ENCODE measurements at places on chromosomes 6 and 20.

DNA sequence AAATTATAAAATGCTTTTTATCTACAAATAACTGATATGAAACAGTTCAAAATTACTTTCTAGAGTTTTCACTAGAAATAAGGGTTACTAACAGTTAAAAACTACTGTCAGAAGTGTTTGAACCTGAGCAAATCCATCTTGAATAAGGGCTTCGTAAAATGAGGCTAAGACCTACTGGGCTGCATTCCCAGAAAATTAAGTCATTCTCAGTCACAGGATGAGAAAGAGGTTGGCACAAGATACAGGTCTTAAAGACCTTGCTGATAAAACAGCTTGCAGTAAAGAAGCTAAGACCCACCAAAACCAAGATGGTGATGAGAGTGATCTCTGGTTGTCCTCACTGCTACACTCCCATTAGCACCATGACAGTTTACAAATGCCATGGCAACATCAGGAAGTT lies 93.7 kb downstream of the PLG start:
- no peak for DNase-seq

DNA sequence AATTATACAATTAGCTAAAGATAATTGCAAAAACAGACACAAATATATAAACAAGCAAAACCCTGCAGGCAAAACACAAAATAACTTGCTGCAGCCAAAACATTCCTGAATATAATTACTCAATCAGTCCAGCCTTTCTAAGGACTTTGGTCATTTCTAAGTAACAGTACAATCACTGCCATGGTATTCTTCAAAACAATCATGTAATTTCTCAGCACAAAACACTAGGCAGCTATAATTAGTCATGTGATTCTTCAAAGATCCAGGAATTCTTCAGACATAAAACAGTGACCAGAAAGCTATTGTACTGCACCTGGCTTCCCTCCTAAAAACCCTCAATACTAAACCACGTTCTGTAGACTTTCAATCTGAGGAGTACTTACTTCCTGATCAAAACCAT lies 881.1 kb downstream of the EPHA7 start:
- no peak for DNase-seq

DNA sequence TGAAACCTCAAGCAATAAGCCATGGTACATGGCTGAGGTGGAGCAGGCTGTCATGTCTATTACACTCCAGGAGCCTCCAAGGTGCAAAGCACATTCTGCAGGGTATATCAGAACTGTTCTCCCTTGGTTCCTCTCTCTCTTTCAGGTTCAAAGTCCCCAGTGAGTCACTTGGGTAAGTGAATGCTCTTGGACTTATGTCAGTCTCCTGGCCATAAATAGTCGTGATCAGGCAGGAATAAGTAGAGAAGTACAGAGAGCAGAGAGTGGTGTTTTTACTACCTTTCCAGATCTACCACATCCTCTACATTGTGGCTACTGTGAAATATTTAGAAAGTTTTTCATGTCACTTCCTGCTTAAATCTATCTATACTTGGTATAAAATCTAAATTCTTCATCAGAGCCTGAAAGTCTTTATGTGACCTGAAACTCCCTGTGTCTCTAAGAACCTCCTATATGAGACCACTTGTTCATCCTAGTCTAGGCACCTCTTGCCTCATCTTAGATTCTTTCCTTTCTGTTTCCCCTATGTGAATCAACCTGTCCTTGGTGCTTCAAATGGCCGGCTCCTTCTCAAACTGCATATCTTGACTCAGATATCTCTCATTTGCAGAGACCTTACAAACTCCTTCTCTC lies 1077.6 kb upstream of the MAP3K7 start:
- DNase-seq: no peak

- no peak for DNase-seq
Measured at GRCh38 chr6:141017941-141018340, 1114.8 kb upstream of the GJE1 start.

GRCh38 chr6:15658181-15658744 lies 4.6 kb downstream of the DTNBP1 start:
- DNase-seq: no peak

DNA sequence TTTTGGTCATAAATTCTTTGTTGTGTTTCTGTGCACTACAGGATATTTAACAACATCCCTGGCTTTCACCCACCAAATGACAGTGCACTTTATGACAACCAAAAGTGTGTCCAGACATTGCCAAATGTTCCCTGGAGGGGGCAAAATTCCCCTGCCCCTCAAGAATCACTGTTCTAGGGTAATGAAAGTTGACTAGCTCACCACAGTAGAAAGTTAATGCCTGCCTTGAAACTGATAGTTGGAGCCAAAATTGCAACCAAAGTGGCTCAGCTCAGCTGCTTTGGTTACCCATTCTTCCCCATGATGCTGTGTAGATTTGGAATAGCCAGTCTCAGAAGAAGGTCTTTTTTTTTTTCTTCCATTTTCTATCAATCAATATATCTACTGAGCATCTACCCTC lies 150.6 kb downstream of the RALGAPA2 start:
- DNase-seq: no peak

- no peak for DNase-seq
Measured at GRCh38 chr6:145783796-145784195, 30.8 kb downstream of the FBXO30 start.

GRCh38 chr6:28068067-28068466 lies 12.3 kb upstream of the ZNF165 start:
- no peak for DNase-seq

- DNase-seq: no peak
Measured at GRCh38 chr6:5665173-5665572, 341.6 kb downstream of the NRN1 start.

DNA sequence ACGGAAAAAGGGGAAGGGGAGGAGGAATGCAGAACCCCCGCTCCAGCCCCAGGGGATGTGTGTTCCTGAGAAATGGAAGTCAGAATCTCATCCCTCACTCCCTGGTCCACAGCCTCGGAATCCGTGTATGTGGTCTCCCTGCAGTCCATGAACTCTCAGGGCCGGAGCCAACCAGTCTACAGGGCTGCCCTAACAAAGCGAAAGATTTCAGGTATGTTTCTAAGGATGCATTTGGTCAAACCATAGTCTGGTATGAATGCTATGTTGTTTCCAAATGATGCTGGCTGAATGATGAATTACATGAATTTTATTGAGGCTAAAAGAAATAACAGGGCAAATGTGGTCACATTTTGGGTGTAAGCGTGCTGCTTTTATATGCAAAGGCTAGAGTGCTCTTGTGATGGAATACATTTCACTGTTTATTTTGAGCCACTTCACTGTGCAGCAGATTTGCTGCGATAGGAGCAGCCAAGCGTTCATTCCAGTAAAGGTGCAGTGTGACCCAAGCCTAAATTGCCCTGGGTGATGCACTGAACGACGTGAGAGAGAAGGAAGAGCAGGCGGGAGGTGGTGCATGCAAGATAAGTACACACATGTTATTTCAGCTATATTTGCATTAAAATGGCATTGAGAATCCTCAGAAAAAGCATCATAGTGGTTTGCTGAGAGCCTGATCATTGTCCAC lies 52.4 kb downstream of the FNDC1 start:
- DNase-seq: no peak

DNA sequence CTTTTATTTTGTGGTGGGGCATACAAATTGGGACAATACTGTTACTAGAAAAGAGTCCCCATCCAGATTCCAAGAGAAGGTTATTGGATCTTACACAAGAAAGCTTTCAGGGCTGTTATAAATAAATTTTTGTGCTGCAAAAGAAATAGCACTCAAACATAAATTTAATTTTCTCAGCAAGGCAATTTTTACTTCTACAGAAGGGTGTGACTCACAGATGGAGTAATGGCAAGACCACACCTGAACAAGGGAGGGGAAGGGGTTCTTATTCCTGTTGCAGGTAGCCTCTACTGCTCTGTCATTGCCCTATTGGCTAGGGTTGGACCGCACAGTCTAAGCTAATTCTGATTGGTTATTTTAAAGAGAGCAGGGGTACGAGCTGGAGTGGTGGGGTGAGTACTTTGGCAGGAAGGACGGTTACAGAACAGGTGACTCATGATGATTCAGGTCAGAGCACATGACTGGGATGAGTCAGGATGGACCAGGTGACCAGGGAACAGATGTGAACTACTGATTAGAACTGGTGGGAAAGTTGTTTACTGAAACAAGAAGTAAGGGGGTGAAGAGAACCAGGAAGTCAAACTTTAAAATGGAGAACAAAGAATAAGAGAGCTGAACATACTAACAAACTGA lies 41.1 kb downstream of the CNR1 start:
- no peak for DNase-seq

DNA sequence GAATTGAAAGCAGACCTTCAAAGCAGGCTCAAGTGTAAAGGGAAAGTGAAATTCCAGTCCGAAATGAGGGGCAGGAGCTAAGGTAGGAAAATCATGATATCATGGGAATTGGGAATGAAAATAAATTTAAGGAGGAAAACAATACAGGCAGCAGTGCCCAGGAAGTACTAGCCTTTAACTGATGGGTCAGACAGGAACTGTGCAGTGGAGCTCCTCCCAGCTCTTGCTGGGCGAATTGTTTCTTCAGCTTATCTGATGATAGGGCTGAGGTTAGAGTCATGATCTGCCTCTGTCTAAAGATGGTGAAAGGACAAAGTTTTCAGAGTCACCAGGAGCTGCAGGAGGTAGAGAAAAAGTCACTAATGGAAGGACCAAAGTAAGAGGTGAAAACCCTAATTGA lies 457.9 kb upstream of the PTCHD4 start:
- no peak for DNase-seq
